Stimulated activated CD4-positive, alpha-beta T cell treated with anti-CD3 and anti-CD28 coated beads, TNF-alpha, amount 100 ng/mL, for 1 hour (primary cell): ENCODE measurements at places on chromosomes 16 and 17.

DNA sequence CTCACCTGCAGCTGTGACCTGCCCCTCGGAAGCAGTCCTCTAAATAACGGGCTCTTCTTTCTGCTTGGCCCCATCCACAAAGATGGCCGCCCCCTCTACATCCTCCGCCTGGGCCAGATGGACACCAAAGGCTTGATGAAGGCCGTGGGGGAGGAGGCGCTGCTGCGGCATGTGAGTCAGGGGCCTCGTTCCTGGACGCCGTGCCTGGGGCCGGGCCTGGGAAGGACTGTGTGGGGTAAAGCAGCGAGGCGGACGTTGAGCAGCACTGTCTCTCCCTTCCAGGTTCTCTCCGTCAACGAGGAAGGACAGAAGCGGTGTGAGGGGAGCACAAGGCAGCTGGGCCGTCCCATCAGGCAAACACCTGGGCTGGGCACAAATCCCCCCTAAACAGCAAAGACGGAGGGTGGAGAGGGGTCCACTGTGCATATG, 33.1 kb downstream of the NAGPA start:
- no peak for DNase-seq

- no peak for DNase-seq
Observed at GRCh38 chr17:79988185-79988971, 47.3 kb downstream of the TBC1D16 start.

DNA sequence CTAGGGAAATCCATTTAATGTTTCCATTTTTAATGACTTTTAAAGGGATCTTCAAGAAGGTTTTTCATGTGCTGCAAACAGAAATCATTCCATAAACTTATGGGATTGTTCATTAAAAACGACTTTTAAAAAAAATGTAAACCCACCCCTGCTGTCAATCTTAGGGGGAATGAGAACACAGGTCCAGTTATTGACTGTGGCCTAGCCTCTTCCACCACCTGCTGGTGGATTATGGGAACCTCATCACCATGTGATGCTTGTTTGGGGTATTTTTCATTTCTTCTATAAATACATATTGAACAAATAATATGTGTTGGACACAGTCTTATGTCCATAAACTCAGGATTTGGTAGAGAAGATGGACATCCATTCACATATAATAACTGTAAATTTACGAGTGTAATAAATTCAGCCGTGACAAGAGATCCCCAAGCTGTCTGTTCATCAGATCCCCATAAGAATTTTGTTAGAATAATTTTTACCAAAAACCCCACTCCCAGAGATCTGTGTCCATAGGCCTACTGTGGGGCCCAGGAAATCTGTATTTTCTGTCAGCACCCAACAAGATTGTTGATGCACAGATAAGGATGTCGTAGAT, 42.0 kb upstream of the TMC5 start:
- no peak for DNase-seq

- no peak for DNase-seq
Observed at GRCh38 chr17:596287-596686, 118.4 kb downstream of the VPS53 start.

- no peak for DNase-seq
Observed at GRCh38 chr17:73609758-73610157, 34.5 kb downstream of the SDK2 start.
